ENCODE measurements at places on chromosomes 3 and 15. TPM values are rescaled to one million over a fixed set of nuclear protein-coding genes. Genes with fewer than 3 reads are reported as not detected.

- no peak for DNase-seq
- H3K4me3 ChIP-seq = no peak overlapping the region
- H3K36me3 ChIP-seq = no peaks in the 10 kb centered on the region
- no peaks in the 10 kb centered on the region for H3K4me1 ChIP-seq
Observed at GRCh38 chr3:35565048-35565447, 74.3 kb upstream of the ARPP21 start.

- no peaks in the 10 kb centered on the region for H3K36me3 ChIP-seq
- no peaks in the 10 kb centered on the region for H3K27me3 ChIP-seq
- H3K27ac ChIP-seq = no peak overlapping the region
- H3K4me3 ChIP-seq = no peak overlapping the region
- H3K4me1 ChIP-seq = no peaks in the 10 kb centered on the region
Observed at GRCh38 chr15:101731746-101732145, 7.5 kb upstream of the TARS3 start.

GRCh38 chr3:22935040-22935439, 268.1 kb upstream of the UBE2E2 start:
- no peaks in the 10 kb centered on the region for H3K36me3 ChIP-seq
- no peaks in the 10 kb centered on the region for H3K4me1 ChIP-seq
- DNase-seq = no peak
- H3K27me3 ChIP-seq = no peaks in the 10 kb centered on the region
- H3K4me3 ChIP-seq = no peak overlapping the region

GRCh38 chr3:64278625-64279024, 53.4 kb upstream of the PRICKLE2 start:
- H3K27me3 ChIP-seq = no peaks in the 10 kb centered on the region
- no peak overlapping the region for H3K27ac ChIP-seq
- H3K4me3 ChIP-seq = no peak overlapping the region
- no peak for DNase-seq
- H3K4me1 ChIP-seq = no peaks in the 10 kb centered on the region
- H3K36me3 ChIP-seq = no peaks in the 10 kb centered on the region

Gene HLTF
- total RNA-seq = 3.6 TPM

DNA sequence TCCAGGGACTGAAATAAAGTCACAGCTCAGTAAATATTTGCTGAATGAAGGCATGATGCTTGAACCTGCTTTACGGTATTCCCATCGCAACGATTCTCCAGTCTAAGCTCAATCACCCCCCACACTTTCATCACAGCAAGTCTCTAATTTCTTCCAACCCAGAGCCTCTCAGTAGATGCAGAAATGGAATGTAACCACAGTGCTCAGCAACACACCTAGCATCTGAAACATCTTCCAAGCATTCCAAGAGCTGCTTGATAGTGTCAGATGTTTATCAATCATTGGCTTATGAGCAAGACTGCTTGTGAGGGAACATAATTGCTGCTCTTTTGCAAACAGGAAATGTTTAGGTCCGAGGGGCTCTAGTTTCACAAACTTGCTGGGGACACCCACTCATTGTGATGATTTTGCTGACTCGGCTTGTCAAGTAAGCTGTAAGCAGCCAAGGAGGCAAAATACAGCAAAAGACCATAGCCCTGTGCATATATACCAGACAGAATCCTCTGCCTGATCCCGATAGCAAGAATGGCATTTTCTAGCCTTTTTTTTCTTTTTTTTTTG, 751.2 kb downstream of the NR2F2 start:
- DNase-seq = no peak
- H3K4me3 ChIP-seq = no peak overlapping the region
- H3K4me1 ChIP-seq = no peaks in the 10 kb centered on the region
- H3K27ac ChIP-seq = no peak overlapping the region
- no peaks in the 10 kb centered on the region for H3K27me3 ChIP-seq

Gene C3orf22
- not detected for total RNA-seq

Gene LRRC31
- not detected for total RNA-seq

DNA sequence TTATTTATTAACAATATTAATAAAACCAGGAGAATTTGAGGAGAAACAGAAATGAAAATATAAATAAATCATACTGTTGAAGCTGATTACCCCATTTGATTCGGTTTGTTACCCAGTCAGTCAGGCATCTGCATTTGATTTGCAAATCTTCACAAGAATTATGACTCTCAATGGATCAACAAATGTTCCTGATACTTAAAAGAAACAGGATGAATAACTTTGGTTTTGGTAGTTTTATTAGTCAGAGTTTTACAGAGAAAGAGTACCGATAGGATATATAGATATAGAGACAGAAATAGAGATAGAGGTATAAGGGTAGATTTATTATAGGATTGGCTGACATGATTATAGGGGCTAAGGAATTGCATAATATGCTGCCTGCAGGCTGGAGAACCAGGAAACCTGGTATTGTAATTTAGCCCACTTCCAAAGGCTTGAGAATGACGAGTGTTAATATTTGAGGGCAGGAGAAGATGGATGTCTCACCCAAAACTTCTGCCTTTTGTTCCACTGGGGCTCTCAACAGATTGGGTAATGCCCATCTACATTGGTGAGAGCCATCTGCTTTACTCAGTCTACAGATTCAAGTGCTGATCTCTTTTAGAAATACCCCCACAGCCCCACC, 241.6 kb upstream of the COL8A1 start:
- no peaks in the 10 kb centered on the region for H3K4me1 ChIP-seq
- no peaks in the 10 kb centered on the region for H3K27me3 ChIP-seq
- no peaks in the 10 kb centered on the region for H3K36me3 ChIP-seq
- H3K4me3 ChIP-seq = no peak overlapping the region
- DNase-seq = no peak

GRCh38 chr3:193832833-193833413, 239.9 kb downstream of the OPA1 start:
- H3K4me3 ChIP-seq = no peak overlapping the region
- no peak for DNase-seq
- H3K36me3 ChIP-seq = no peaks in the 10 kb centered on the region
- H3K4me1 ChIP-seq = no peaks in the 10 kb centered on the region

Gene CD200R1
- 4.7 TPM for total RNA-seq

- H3K4me1 ChIP-seq = no peaks in the 10 kb centered on the region
- H3K27ac ChIP-seq = no peak overlapping the region
- H3K36me3 ChIP-seq = no peaks in the 10 kb centered on the region
- H3K27me3 ChIP-seq = no peaks in the 10 kb centered on the region
- no peak overlapping the region for H3K4me3 ChIP-seq
- no peak for DNase-seq
Observed at GRCh38 chr15:48925714-48926223, 38.0 kb downstream of the SHC4 start.

Data from CD4-positive, alpha-beta T cell (primary cell).